CD4-positive, alpha-beta T cell treated with Interleukin-10 for 1 hour (primary cell): ENCODE measurements at places on chromosomes 16 and 17.
A peak's percentile ranks its signal among the peaks of the same experiment; 100 is the strongest.

DNA sequence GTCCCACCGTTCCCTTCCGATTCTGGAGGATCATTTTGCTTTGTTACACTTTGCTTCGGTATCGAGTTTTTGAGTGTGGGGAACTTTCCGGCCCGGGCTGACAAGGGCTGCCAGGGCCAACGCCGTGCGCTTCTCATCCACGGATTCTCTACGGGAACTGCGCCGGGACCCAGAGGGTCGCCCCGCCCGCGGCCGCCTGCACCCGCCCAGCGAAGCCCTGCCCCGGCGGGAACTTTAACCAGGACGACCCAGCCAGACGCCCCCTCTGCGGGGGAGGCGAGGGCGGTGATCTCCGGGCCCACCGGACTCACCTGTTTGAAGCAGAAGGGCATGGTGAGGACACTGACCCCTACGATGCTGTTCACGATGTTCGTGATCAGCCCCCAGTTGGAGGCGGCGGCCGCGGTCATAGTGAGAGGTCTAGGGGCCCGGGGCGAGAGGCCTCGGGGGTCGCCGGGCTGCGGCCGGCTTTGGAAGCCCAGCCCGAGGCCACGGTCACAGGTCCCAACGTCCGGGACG, 536 bp downstream of the SLC38A10 start:
- DNase-seq = peak; percentile 13

GRCh38 chr16:48232493-48233040, 11.5 kb upstream of the LONP2 start:
- no peak for DNase-seq

- DNase-seq = no peak
Measured at GRCh38 chr17:40472733-40473452, 28.5 kb downstream of the TNS4 start.

DNA sequence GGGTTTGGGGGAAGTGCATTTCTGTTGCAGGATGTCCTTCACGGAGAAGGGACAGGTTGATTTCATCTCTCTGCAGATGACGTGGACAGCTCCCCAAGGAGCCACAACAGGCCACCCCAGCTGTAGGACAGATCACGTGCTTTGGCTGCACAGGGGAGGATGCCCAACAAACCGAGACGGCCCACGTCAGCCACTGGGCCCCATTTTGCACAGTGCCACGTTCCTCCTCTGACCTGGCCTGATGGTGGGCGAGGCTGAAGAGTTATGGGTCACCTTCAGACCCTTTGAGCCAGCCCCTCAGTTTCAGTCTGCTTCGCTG, 9.0 kb upstream of the RHBDL3 start:
- DNase-seq = no peak

DNA sequence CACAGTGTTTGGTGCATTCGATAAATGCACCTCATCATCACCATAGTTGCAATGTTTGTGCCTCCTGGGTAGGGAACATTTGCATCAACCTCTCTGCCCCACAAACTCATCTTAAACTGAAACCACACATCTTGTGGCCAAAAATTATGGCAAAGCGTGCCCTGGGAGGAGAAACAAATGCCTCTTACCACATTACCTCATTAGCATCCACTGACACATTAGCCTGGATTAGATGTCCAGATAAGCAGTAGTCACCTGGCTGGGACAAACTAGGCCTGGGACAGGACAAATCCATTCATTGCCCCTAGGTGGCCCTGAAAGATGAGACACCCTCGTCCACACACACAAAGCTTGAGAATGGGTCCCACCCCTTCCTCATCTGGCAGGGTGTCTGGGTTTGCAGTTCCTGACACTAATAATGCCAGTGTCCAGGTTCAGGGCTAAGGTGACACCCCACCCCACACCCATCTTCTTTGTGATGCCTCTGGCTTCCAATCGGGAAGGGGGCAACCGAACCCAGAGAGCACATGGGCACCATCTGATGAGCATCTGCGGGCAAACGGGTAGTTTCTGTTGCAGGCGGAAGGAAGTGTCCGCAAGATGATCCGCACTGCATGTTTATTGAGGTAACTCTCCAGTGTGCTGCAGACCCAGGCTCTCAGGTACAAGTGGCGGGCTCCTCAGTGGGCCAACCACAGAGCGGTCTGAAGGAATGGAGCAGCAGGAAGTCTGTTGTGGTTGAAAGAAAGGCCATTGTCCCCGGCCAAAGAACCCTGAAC, 8.6 kb downstream of the XYLT1 start:
- DNase-seq = no peak
